ENCODE measurements at places on chromosomes 3 and 15.

GRCh38 chr3:110946810-110947209 lies 124.8 kb upstream of the NECTIN3 start:
- no peak for DNase-seq

DNA sequence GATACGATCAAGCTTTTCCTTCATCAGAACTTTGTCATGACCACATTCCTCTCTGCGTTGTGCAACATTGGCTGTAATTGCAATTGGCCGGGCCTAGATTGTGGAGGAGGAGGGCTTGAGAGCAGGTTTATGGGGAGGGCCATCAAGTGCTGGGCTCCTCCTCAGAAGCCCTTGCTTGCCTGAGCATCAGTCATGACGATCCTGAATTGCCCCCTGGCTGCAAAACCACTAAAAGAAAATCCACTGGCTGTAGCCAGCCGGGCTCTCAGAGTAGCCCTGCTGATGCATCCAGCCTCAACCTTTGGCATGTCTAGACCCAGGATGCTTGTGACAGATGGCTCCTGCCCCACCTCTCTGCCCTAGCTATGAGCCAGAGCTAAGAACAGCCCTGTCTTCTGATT lies 13.4 kb upstream of the TRH start:
- no peak for DNase-seq

- DNase-seq, result no peak
Measured at GRCh38 chr15:63990454-63990853, 55.8 kb downstream of the DAPK2 start.

- DNase-seq, result no peak
Measured at GRCh38 chr3:117762621-117763037, 1053.0 kb downstream of the TUSC7 start.

DNA sequence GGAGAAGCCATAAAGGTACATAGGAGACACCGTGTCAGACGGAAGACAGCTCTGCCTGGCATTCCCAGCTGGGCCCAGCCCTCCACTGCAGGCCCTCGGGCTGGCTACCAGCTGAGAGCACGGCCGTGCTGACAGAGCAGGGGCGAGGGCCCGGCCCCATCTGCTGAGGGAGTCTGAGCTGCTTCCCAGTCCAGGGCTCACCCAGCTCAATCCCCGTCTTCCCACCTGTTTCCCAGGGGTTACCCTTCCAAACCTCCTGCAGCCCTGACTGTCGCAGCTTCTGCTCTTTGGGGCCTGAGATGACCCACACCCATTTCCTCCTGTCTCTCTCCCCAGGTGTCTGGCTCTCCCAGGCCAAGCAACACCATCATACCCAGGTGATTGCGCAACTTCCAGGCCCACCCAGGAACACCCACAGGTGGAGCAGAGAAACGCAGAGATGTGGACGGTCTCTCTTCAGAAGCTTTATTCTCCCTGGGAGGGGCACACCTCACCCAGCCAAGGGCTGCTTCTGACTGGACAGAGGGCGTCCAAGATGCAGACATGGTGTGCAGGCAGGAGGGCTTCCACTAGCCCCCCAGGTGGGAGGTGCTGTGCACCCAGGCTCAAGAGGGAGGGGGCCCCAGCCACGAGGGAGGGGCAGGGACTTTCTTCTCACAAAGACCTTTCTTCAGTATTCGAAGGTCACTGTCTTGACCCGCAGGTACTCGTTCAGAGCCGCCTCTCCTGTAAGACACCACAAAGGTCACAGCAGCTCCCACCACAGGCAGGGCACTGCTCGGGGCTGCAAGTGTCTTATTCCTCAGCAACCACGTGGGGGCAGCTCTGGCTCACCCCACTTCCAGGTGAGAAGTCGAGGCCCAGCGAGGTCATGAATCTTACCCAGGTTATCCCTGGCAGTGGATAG lies 19.4 kb upstream of the SLC41A3 start:
- no peak for DNase-seq

DNA sequence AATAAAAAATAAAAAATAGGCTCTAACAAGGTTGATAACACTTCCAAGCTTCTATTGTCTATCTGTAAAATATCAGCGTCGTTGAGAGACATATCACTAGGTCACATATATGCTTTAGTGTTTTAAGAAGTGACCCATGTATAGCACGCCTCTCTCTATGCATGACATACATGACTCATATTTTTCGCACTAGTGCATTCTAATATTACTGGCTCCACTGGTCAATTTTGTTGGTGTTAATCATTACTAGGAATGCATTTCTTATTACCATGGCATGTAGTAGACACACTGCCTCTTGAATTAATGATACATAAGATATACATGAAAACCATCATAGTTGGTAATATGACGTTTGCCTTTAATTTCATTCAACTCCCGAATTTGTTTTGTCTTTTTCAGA lies 203.1 kb downstream of the CHL1 start:
- no peak for DNase-seq

GRCh38 chr3:5766848-5767247 lies 579.3 kb downstream of the EDEM1 start:
- DNase-seq, result no peak

DNA sequence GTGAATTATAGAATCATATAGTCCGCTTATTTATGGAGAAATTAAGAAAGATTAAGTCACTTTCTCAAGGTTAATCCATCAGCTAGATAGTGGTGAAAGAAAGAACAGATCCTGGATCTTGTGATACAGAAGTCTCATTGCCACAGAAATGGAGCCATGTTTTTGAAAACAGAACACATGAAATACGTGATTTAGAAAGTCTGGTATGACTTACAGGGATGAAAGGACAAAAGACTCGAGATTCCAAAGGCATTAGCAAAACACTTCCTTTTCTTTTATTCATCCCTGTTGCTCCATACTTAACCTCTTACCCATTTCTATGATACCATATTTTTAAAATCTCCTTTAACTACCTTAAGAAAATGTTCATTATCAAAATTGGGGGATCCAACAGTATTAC lies 40.0 kb upstream of the TEX9 start:
- DNase-seq, result no peak

GRCh38 chr3:128505771-128506170 lies 12.8 kb upstream of the GATA2 start:
- no peak for DNase-seq

GRCh38 chr15:40536501-40536900 lies 28.3 kb downstream of the CCDC32 start:
- DNase-seq, result no peak

DNA sequence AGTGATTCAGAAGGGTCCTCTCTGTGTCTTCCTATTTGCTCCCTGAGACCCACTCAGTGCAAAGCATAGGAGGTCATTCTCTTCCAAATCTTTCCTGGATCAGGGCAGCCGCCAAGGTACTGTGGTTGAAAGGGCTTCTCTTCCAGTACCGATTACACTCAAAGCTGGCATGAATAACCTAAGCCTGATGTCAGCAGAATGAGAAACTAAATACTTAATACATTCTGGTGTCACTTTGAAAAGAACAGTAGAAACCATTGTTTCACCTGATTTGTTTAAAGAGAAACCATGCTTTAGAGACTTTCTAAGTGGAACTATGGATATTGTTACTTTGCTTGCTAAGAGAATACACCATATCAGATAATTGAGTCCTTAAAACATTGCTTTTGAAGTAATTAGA lies 50.2 kb downstream of the PDHB start:
- DNase-seq, result no peak

GRCh38 chr3:163538387-163538786 lies 1539.9 kb downstream of the SI start:
- DNase-seq, result no peak

GRCh38 chr3:194268654-194269512 lies 82.2 kb downstream of the CPN2 start:
- DNase-seq, result no peak

DNA sequence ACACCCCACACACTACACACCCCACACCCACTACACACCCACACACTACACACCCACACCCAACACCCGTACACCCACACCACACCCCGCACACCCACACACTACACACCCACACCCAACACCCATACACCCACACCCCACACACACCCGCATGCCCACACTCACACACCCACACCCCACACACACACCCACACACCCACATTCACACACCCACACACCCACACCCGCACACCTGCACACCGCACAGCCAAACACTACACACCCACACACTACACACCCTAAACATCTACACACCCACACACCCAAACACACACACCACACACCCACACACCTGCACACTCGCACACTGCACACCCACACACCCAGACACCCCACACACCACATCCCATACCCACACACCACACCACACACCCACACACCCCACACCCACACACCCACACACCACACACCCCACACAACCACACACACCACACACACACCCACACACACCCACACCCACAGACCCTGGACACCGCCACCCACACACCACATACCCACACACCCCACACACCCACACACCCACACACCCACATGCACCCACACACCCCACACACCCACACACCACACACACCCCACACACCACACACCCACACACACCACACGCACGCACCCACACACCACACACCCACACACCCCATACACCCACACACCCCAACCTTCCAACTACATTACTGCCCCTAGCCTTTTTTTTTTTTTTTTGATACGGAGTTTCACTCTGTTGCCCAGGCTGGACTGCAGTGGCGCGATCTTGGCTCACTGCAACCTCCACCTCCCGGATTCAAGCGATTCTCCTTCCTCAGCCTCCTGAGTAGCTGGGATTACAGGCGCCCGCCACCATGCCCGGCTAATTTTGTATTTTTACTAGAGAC lies 16.9 kb downstream of the CEP19 start:
- no peak for DNase-seq

GRCh38 chr3:108296239-108296638 lies at the start of gene HHLA2:
HHLA2 (plus strand) TSS chr3:108296548; CDS start chr3:108351814, 55,266 bp downstream.
- no peak for DNase-seq

DNA sequence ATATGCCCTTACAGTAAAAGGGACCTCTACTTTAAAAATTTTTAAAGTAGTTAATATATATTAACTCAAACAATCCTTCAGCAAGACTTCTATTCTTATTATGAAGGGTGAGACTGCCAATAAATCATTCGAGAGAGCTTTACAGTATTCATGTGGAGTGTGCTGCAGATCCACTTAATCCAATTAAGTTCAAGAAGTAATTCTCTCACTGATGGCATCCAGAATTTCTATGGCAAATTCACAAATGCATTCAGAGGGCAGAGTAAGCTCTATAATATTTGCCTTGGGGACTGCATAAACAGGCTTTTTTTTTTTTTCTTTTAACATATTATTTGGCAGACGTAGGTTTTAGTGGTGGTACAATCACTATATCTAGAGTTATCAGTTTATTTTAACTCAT lies 692.0 kb downstream of the NLGN1 start:
- no peak for DNase-seq

- DNase-seq, result no peak
Measured at GRCh38 chr3:99875581-99875928, 57.9 kb downstream of the CMSS1 start.

All from stimulated activated CD4-positive, alpha-beta T cell treated with anti-CD3 and anti-CD28 coated beads, TNF-alpha, amount 100 ng/mL, for 1 hour (primary cell).